Activated CD4-positive, CD25-positive, alpha-beta regulatory T cell treated with anti-CD3 and anti-CD28 coated beads, Interleukin-2, amount 50 U/mL, for 24 hours (primary cell): ENCODE measurements at places on chromosomes 5 and 9.

DNA sequence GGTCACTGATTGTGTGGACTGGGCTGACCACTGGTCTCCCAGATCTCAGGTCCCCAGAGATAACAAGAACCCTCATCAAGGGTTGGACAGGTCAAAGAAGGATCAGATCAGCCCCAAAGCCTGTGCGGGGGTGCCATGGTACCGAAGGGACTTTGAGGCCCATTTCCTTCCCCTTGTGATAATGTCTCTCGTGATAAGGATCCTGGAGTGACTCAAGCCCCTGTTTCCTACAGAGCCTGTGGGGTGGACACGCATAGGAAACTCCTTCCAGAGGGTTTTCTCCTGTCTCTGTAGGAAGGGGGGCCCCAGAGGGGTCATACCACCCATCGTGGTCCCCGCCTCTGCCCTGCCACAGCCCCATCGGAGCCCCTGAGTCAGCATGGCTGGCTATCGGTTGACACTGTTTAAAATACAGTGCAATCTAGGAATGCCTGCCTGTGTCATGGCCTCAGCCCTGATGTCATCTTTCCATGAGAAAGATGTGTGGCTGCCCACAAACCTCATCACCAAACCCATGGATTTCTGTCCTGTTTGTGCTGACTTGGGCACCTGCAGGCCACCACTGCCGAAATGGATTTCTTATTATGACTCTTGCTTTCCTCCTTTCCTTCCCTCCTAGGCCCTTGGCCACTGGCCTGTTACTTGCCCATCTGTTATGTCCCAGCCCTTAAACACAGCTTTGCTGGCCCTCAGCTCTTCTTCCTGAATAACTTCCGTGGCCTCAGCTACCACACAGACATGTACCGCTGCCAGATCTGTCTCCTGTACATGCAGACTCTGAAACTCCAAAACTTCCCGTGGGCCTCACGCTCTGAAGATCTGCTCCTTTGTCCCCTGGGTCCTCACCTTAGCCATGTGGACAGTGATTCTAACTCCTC lies 2.9 kb upstream of the CSF2 start:
- ATAC-seq = peak; percentile 19

DNA sequence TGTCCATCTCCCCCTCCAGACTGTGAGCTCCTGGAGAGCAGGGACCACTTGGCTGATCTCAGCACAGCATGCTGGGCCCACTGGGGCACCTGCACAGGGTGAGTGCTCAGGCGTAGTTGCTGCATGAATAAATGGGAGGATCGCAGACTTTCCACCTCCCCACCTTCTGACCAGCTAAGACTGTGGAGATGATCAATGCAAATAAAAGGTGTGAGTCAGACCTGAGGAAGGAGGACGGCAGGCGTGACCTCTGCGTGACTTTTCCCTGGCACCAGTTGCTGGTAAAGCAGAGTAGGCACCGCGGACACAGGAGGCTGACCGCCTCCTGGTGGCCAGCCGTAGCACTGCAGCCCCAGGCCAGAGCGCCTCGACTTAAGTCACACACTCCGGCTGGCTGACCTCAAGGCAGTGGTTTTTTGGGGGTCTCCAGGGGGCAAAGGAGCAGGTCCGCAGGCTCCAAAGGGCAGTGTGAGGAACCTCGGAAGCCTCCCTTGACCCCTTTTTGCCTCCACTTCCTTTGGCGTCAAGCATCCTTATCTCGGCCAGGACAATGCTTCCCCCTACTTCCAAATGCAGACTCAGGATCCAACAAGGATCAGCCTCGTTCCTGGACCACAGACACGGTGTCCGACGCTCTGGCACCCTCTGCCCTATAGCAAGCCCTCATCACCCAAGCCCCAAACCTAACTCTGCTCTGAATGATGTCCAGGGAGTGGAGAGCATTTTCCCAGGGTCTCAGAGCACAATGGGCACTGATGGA lies 12.7 kb upstream of the TDRD7 start:
- peak; percentile 65 for ATAC-seq

GRCh38 chr5:14281746-14282181 lies 138.6 kb downstream of the TRIO start:
- peak; percentile 30 for ATAC-seq

GRCh38 chr5:149357370-149358293 lies at the start of gene PCYOX1L:
Gene PCYOX1L (plus strand): TSS chr5:149358046. CDS start chr5:149358069, 23 bp downstream.
- peak; percentile 99 for ATAC-seq

GRCh38 chr5:173318881-173319620 lies 9.2 kb downstream of the STC2 start:
- no peak for ATAC-seq

GRCh38 chr9:97548379-97548778 lies 46.9 kb downstream of the TMOD1 start:
- no peak for ATAC-seq

DNA sequence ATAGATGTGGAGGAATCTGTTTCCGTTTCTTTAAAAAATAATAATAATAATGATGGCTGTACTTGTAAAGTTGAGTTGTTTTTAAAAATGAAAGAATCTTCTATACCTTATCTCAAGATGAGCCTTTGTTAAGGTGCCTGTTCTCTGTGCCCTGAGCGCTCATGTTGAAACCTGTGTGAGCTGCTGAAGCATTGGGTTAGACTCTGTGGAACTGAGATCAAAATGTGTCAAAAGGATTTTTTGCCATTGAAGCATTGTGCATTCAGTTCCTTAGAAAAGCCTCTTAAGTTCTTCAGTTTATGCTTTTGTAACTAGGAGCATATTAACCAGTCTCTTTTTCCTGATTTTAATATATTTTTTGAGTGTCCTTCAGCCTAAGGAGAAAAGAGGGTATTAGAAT lies 67.7 kb downstream of the NUP214 start:
- ATAC-seq = no peak

GRCh38 chr9:124410321-124410913 lies 4.8 kb downstream of the PSMB7 start:
- no peak for ATAC-seq

- no peak for ATAC-seq
Observed at GRCh38 chr9:96483733-96484390, 33.9 kb downstream of the HABP4 start.

GRCh38 chr5:111853748-111854147 lies 96.8 kb upstream of the NREP start:
- no peak for ATAC-seq
